Pancreas (tissue), 10 donors: ENCODE measurements at places on chromosomes 13 and 19. TPM values are rescaled to one million over a fixed set of nuclear protein-coding genes. Genes with fewer than 3 reads are reported as not detected.
A peak's percentile ranks its signal among the peaks of the same experiment; 100 is the strongest.

DNA sequence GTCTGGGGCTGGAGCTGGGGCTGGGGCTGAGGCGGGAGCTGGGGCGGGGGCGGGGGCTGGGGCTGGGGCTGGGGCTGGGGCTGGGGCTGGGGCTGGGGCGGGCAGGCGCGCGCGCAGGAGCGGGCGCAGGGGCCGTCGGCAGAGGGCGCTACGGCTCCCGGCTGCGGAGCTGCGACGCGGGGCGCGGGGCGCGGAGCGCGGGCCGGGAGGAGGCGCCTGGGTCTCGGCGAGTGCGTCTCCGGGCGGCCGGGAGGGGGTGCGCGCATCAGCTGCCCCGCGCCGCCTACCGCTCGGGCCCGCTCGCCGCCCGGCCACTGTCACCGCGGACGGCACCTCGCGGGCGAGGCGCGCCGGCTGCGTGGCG is 422 bp upstream of the MTUS2 start:
- DNase-seq = peak; percentile 60

GRCh38 chr13:65929436-65929835 is 1300.7 kb downstream of the PCDH9 start:
- no peak for DNase-seq

DNA sequence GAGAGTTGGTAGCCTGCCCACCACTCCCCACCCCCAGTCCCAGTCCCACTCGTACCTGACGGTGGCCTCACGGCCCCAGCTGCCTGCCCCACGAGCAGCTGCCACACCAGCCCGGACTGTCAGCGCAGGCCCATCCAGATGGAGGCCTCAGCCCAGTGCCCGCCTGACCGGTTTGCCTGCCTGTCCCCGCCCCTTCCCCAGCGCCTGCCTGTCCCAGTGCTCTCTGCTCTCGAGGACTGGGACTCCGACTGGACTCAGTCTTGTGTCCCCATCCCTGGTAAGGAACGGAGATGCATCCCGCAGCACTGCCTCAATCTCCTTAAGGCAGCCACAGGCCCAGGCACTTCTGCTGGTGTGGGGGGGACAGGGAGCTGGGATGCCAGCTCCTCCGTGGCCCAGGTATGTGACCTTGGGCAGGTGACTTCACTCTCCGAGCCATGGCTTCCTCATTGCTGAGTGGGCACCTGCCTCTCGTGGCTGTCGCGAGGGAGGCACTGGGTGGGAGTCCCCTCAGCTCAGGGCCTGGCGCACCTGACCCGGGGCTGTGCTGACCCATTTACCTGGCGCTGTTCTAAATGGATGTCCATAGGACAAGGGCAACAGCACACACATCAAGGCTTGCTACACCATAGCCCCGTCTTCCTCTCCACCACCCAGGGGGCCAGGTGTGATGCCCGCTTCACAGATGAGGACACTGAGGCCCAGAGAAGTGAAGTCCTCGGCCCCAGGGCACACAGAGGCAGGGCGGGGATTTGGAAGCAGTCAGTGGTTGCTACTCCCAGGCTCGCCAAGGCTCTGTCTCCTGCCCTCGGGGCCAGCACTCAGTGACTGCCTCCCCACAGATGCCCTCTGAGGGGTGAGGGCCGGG is at the start of gene NKPD1:
NKPD1 (minus strand) TSS at position 113 of the 868 bp plus-strand sequence. CDS start 832 bp downstream, outside the sequence.
- peak; percentile 58 for DNase-seq

DNA sequence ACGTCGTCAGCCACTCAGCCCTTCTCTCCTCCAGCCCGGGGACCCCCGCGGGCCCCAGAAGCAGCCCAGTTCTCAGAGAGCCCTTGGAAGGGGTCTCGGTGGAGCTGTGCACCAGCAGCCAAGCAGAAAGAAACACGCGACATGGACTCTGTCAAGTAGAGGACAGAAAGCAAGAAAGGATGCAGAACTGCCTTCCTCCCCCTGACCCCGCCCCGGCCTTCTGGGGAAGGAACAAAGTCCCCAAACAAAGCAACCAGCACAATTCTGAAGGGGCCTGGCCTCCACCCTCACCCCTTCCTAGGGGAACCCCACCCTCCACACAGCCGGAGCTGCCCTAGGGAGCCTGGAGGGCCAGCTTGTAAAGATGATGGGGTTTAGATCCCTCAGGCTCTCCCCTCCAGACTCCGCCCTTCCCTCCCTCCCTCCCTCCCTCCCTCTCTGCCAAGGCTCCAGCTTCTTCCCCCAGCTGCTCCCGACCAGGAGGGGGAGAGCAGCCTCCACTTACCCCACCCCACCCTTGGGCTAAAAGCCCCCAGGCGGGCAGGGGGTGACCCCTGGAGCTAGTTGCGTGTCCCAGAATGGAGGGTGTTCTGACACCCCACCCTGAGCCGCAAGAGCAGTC is 7.8 kb downstream of the LYL1 start:
- DNase-seq = no peak

- DNase-seq = no peak
These were observed 817.5 kb upstream of the SLC10A2 start for GRCh38 chr13:103883698-103884097.

GRCh38 chr19:478976-479375 is 17.3 kb upstream of the MADCAM1 start:
- DNase-seq = no peak

DNA sequence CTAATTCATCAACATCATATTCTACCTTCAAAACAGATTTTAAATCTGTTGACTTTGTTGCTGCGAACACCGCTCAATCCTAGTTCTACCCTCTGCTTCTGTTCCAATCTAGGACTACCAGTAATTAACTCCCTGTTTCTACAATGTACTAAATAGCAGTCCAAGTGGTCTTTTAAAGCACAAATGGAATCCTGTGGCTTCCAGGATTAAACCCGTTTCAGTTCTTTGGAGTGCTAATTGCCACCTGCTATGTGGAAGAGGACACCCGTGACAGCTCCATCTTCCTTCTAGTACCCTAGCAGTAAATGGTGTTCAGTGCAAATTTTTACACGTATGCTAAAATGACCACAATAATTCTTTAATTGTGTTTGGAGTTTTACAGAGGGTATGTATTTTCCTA is 232.1 kb downstream of the TDRD3 start:
- DNase-seq = no peak

DNA sequence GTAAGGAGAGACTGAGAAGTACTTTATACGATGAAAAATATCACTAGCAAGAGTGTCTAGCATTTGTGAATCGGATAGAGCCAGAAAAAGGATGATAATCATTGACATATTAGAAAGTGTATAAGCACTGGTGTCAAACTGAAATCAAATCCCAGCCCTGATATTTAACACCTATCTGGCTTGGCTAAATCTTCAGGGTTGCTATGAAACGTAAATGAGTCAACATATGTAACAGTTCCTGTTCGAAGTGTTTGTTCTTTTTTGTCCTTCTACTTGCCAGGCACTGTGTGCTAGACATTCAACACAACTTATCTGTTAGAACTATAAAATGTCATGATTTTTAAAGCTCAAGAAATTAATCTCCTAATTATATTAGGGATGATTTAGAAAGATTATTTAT is 40.8 kb downstream of the SERPINE3 start:
- no peak for DNase-seq

DNA sequence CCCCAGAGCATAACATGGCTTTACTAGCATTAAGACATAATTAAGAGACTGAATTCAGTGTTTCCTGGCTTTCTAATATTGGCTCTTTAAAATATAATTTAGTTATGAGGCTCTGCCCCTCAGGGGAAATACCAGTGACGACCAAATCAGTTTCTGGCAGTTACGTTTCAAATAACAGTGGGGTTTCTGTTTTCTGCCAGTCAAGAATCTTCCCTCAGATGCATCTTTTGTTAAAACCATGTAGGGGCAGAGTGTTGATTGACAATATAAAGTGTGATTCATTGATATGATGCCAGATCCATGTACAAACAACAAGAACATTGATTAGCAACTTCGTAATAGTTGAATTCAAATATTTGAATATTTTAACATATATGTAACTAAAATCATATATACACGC is 1169.7 kb downstream of the DIAPH3 start:
- no peak for DNase-seq

GRCh38 chr19:50210425-50210824 is 7.0 kb downstream of the MYH14 start:
- no peak for DNase-seq

- no peak for DNase-seq
These were observed 49.0 kb upstream of the C13orf46 start for GRCh38 chr13:114022876-114023275.

- no peak for DNase-seq
These were observed 81.4 kb downstream of the IRS2 start for GRCh38 chr13:109704771-109705635.

DNA sequence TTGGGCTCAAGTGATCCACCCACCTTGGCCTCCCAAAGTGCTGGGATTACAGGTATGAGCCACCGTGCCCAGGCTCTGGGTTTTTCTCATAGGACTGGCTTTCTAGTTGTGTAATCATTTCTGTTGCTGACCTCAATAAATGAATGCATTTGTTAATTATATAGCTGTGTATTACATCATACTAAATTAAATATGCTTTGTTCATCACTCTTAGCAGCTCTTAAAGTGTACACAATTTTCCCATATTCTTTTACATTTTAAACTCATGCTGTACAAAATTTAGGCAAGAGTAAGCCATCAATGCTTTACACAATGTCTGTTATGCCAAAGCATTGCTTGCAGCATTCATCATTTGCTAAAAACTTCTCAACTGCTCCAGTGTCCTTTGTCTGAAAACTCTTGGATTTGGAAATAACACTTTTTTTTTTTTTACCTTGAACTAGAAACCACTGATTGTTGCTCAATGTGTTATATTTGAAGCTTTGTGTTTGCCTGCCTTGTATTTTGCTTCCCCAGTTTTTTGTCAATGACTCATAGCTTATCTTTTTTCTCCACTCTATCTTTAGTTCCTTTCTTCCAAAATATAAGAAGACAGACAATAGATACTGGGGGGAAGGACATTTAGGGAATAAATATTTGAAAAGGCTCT is 31.4 kb downstream of the CCDC122 start:
- no peak for DNase-seq

GRCh38 chr13:50448535-50448998 is 394.9 kb downstream of the DLEU7 start:
- DNase-seq = no peak

DNA sequence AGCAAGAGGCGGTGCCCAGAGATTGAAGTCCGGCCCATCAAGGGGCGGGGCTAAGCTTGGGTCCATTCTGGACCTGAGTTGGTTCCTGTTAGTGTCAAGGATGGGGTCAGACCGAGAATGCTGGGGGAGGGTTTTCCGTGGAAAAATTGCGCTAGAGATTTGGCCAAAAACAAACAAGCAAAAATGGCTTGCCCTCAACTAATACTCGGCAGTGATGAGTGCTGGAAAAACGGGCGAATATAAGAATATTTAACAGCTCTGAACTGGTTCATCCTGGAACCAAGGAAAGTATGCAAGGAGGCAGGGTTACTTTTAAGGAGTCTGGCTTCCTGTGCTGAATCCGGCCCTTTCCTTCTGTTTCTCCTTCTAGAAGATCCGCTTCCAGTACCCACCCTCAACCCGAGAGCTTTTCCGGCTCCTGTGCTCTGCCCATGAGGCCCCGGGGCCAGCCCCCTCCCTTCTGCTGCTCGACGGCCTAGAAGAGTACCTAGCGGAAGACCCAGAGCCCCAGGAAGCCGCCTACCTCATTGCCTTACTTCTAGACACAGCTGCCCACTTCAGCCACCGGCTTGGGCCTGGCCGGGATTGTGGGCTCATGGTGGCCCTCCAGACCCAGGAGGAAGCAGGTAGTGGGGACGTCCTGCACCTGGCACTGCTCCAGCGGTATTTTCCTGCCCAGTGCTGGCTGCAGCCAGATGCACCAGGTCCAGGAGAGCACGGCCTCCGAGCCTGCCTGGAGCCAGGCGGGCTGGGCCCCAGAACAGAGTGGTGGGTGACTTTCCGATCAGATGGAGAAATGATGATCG is 880 bp downstream of the SWSAP1 start:
- DNase-seq = peak; percentile 85

DNA sequence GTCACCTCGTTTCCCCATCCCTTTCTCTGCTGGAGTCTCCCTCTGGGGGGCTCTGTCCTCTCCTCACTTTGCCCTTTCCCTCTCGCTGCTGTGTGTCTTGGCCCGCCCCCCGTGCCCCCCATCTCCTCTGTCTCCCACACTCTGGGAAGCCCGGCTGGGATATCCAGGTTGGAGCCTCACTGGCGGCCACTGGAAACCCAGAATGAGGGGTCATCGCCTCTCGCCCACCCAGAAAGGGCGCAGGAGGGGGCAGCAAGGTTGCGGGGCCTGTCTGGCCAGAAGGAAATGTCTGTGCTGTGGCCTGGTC is 15.6 kb downstream of the CCDC97 start:
- no peak for DNase-seq

GRCh38 chr19:10935371-10936059 is 6.9 kb downstream of the TIMM29 start:
- DNase-seq = no peak

- no peak for DNase-seq
These were observed 932.8 kb upstream of the SLITRK6 start for GRCh38 chr13:86731987-86732386.

DNA sequence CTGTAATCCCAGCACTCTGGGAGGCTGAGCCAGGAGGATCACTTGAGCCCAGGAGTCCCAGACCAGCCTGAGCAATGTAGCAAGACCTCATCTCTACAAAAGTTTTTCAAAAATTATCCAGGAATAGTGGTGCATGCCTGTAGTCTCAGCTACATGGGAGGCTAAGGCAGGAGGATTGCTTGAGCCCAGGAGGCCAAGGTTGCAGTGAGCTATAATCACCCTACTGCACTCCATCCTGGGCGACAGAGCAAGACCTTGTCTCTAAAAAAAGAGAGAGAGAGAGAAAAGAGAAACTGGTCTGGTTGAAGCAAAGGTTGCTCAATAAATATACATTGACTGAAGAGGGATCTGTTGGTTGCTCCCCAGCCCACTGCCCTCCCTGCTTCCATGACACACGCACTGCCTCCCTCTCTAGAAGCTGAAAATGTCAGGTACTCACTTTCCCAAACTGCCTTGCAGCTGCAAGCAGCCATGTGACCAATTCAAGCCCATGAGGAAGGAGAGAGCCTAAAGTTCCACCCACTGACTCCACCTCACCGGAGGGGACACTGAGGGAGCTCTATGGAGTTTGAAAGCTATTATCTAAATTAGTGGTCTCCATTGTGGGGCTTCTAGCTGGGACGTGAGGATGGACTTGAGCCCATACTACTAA is 14.0 kb downstream of the CEACAM16 start:
- no peak for DNase-seq

The TBXA2R gene
- 0.42 TPM for total RNA-seq

The BRSK1 gene
- total RNA-seq = 0.51 TPM

The ZNF256 gene
- 1.9 TPM for total RNA-seq

The ATP11A gene
- 33.5 TPM for total RNA-seq

The OR10H1 gene
- not detected for total RNA-seq

The AXL gene
- total RNA-seq = 3.9 TPM

The ZNF225 gene
- total RNA-seq = 2.2 TPM

The CYP4F22 gene
- not detected for total RNA-seq

The CACTIN gene
- 7.6 TPM for total RNA-seq

The TMEM59L gene
- 1.5 TPM for total RNA-seq

The WDR87 gene
- not detected for total RNA-seq

The RGCC gene
- 11.2 TPM for total RNA-seq

The WDR62 gene
- total RNA-seq = 0.34 TPM

The THSD8 gene
- 1.6 TPM for total RNA-seq

The ERICH4 gene
- not detected for total RNA-seq

The KIR3DL2 gene
- not detected for total RNA-seq

The LIPE gene
- 14.4 TPM for total RNA-seq

The MED4 gene
- total RNA-seq = 12.0 TPM

The EEF1AKMT1 gene
- total RNA-seq = 4.2 TPM

The METTL21C gene
- total RNA-seq = not detected
